ENCODE measurements at places on chromosomes 3 and 15. TPM values are rescaled to one million over a fixed set of nuclear protein-coding genes. Genes with fewer than 3 reads are reported as not detected.

The TTC23 gene
- 29.8 TPM for total RNA-seq

The USF3 gene
- 8.9 TPM for total RNA-seq

The PLCH1 gene
- total RNA-seq: 2.0 TPM

The UCN2 gene
- total RNA-seq: 1.4 TPM

The ZNF385D gene
- 16.2 TPM for total RNA-seq

The TERC gene
- 69.1 TPM for total RNA-seq

The TUSC7 gene
- not detected for total RNA-seq

The KLHL40 gene
- total RNA-seq: 13.4 TPM

The FES gene
- total RNA-seq: 23.0 TPM

The MAN2C1 gene
- 112 TPM for total RNA-seq

The IGDCC3 gene
- total RNA-seq: 0.69 TPM

The SI gene
- total RNA-seq: not detected

The SOX14 gene
- total RNA-seq: not detected

The RASGRF1 gene
- total RNA-seq: 0.30 TPM

The HTR3E gene
- not detected for total RNA-seq

The GOLGA8S gene
- total RNA-seq: 0.10 TPM

The UACA gene
- total RNA-seq: 105 TPM

The CYP1A2 gene
- 0.10 TPM for total RNA-seq

The RNU5B-1 gene
- total RNA-seq: under 0.01 TPM
